Activated T-cell treated with anti-CD3 and anti-CD28 coated beads for 48 hours (primary cell): ENCODE measurements at places on chromosomes 1 and 21.

GRCh38 chr1:40047276-40047675 is 6.7 kb downstream of the CAP1 start:
- no peak for DNase-seq

DNA sequence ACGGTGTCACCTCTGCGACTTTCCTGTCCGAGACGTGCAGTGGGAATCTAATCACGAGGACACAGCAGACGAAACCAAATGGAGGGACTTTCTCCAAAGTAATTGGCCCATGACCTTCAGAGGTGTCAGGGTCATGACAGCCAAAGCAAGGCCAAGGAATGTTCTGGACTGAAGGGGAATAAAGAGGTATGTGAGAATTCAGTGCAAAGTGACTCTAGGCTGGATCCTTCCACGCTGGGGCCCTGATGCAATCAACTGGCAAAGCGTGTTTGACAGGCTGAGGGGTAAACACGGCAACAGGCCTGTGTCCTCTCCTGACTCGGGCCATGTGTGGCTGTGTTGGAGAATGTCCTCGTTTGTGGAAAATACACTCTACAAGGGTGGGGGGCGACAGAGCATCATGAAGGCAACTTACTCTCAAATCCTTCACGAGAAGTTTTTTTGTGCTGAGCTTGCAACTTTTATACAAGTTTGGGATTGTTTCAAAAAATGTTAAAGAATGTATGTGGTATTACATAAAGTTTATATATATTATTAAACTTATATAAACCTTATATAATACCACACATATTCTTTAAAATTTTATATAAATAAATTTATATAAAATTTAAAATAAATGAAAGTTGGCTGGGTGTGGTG is 1.7 kb downstream of the CFAP74 start:
- no peak for DNase-seq

DNA sequence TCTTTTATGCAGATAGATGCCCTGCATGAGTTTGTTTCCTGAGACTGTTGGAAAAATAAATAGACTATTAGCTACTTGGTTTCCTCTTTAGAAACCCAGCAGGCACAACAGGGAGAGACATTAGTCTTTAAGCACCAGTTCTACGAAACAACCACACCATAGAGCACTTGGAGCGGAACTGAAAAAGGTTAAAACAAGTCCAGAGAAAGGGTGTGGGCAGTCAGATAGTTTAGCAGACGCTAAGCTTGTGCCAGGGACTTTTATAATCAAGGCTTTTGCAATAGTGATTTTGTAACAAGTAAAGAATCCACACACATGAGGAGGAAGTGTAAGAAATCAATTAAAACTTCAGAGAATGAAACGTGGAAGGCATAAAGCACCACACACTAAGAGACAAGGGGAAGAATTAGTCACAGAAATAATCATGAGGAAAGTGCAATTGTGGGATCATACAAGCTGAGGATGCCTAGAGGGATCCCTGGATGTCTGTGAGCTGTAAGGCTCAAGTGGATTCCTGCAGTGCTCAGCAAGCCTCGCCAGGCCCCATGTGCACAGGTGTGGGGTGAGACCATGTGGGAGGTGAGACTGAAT is 37.8 kb upstream of the TLR5 start:
- no peak for DNase-seq

GRCh38 chr1:27665016-27665651 is 6.9 kb downstream of the IFI6 start:
- DNase-seq = no peak
